GM13976 (cell line): ENCODE measurements at places on chromosomes 4 and X.

DNA sequence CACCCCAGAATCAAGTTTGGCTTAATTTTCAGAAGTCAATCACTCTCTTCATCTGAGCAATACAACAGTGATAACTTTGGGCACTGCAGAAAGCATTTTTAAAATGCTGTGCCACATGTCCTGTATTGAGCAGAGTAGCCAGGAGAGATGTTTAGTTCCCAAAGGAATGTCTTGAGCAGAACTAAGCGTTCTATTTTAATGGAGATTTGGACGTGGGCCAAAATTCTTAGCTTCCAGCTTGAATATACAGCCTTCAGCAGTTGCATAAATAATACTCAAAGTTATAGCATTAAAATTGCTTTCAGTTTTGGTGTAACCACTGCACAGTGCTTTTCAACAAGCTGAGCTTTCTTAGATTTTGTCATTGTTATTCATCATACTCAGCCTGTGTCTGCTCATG is 679.2 kb downstream of the NLGN4X start:
- no peak for DNase-seq

GRCh38 chr4:825063-825970 is 612 bp downstream of the CPLX1 start:
- peak; percentile 74 for DNase-seq

- DNase-seq: no peak
Measured at GRCh38 chr4:61520166-61520565, 320.0 kb downstream of the ADGRL3 start.

GRCh38 chr4:30719454-30720020 is 632 bp upstream of the PCDH7 start:
- DNase-seq: peak; percentile 39

DNA sequence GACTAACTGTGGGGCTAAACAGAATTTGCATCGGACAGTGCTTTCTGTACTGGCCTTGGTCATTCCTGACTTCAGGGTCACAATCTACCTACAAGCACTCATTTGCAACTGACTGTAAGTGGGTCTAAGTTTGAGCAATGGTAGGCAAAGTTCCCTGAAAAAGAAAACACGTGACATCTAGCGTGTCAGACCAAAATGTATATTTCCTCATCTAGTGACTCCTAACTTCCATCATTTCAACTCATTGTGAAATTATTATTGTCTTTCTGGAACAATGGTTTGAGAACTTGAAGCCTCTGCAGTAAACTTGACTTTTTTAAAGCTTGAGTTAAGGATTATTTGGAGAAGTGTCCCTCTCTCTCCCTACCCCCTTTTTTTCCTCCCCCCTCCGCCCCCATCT is 113.6 kb downstream of the MID1 start:
- no peak for DNase-seq
